ENCODE measurements at places on chromosomes 7 and 10. TPM values are rescaled to one million over a fixed set of nuclear protein-coding genes. Genes with fewer than 3 reads are reported as not detected.

DNA sequence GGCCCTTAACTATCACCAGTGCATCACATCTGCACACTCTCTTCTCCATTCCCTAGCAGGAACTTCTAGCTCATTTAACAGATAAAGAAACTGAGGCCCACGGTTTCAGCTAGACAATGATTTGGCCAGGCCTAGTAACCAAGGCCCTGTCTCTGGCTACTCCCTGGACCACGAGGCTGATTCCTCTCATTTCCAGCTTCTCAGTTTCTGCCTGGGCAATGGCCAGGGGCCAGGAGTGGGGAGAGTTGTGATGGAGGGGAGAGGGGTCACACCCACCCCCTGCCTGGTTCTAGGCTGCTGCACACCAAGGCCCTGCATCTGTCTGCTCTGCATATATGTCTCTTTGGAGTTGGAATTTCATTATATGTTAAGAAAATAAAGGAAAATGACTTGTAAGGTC lies 13.5 kb downstream of the AQP1 start:
- DNase-seq, result no peak

KNDC1 gene
- 0.04 TPM for total RNA-seq

DNA sequence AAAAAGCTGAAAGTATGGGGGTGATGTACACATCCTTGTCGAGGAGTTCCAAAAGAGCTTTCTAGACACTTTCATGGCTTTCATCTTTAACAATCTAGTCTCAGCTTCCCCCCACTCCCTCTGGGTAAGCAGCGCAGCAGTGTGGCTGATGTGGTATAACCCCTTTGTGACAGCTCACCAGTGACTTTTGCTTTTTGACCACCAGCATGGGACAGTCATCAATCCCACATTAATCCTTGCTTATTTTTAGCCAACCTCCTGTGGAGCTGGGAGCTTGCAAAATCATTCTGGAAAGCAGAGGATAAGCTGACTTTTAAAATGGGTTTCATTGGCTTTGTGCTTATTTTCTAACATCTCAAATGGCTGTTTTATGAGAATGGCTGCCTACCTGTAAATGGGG lies 272.7 kb downstream of the HDAC9 start:
- DNase-seq, result no peak

DNA sequence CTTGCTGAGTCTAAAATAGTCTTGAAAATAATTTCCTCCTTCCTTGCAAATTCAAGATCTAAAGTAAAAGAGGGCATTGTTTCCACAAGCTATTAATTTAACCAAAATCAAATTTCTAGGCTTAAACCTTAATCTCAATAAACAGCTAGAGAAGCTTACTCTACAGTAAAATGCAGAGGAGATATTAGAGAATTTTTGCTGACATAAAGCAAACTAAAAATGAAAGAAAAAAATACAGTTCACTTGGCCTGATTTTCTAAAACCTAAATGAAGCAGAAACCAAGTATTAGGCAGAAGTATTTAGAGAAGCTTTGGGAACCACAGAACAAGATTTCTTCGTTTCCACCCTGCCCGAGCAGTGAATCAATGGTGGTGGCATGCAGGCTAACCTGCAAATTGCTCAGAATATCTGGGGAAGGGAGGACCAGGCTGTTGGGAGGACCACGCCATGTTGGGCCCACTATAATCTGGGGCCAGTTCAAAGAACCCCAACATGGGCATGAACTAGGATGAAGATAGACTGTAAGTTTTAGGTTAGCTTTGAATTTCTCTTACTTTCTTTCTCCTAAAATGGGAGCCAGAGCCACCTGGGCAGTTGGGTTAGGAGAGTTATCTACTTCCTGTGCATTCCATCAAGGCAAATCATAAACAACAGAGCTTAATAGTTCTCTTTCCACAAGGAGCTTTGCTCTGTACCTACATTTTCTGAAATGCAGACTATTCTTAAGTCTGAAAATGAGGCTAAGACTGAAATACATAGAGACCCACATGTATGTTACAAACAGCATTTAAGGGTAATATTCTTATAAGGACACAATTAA lies 4.1 kb downstream of the LAMB1 start:
- DNase-seq, result no peak

DNA sequence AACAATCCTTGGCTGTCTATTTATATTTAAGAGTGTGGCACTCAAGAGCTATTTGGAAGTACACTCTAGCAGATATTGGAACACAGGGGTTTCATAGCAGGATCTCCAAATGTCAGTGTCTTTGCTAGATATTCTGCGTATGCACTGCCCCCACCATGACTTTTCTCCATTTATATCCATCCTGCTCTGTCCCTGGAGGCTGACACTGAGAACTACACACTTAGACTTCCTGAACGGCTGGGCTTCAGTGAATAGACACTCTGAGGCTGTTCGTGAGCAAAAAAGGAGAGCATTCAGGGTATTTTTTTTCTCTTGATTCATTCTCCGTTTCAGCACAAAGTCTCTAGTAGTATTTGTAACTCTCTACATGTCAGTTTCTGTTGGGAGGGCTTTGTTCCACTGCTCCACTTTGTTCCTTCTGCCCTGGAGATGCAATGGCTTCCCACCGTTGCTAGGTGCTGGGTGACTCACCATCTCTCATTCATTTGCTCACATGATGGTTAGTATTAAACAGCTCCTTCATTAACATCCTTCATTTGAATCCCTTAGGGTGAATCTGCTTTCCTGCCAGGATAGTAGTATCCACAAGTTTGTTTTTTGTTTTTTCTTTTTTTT lies 155.9 kb upstream of the SLC13A1 start:
- no peak for DNase-seq

DNA sequence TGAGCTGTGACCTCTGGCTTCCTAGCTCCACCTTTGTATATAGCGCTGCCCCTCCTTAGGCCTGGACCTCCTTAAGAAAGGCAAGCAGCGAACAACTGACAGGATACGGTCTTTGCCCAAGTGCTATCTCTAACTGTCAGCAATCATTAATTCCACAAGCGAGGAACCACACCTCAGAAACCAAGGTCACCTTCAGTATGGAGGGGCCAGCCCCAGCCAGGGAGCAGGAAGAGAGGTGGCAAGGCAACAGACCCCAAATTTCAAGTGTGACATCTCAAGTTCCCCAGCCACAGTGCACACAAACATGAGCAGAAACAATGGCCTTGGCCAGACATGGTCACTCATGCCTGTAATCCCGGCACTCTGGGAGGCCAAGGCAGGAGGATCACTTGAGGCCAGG lies 4.8 kb upstream of the AOC1 start:
- no peak for DNase-seq

- no peak for DNase-seq
Measured at GRCh38 chr10:43854007-43854406, 205.3 kb upstream of the ZNF32 start.

DNA sequence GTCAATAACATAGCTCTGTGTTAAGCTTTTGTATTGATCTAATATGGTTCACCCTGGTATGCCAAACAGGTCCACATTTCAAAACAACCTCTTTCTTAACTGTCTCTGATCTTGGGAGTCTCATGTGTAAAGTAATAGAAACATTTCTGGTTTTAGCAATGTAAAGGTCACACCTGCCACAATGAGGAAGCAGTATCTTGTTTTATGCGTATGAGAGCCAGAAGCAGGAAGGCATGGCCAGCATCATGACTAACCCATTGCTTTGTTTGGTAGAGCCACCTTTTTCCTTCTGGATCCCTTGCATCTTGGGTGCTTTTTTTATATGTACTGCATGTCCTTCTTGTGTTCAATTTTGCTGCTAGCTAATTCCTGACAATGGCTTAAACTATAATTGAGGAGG lies 411.3 kb upstream of the SEMA3C start:
- DNase-seq, result no peak

GRCh38 chr10:87847550-87847949 lies 15.8 kb downstream of the KLLN start:
- no peak for DNase-seq
